ENCODE measurements at places on chromosomes 5 and 9. TPM values are rescaled to one million over a fixed set of nuclear protein-coding genes. Genes with fewer than 3 reads are reported as not detected.

Gene C5orf15
- 41.4 TPM for total RNA-seq

GRCh38 chr5:154648706-154649105, 106.5 kb upstream of the LARP1 start:
- DNase-seq: no peak

DNA sequence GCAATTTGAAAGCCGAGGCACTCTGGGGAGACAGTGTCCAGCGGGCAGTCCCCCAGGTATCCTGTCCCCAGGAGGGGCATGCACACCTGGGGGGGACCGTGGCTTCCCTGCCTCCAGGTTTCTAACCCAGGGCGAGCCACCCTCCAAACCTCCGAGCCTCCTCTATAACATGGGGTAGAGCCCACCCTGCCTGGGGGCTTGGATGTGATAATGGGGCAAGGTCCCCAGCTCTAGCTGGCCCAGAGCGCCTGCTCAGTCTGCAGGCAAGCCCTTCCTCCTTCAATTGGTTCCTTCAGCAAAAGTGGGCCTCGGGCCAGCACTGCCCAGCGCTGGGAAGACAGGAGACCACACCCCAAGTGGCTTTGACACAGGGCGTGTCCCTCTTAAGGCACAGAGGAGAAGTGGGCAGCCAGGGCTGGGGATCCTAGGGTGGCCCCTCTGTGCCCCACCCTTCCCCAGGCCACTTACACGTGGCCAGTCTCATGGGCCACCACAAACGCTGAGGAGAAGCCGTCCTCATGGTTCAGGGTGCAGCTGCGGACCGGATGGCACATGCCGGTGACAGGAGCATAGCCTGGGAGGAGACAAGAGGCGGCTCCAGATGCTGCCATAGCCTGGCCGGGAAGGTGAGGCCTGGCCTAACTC, 94.3 kb downstream of the ZNF354C start:
- DNase-seq: no peak

Gene PRSS3
- not detected for total RNA-seq

GRCh38 chr9:129030191-129030590, 2.1 kb upstream of the SH3GLB2 start:
- peak; percentile 53 for DNase-seq

- no peak for DNase-seq
Measured at GRCh38 chr9:133904346-133905090, 87.6 kb downstream of the VAV2 start.

Gene SLC36A1
- 7.2 TPM for total RNA-seq

DNA sequence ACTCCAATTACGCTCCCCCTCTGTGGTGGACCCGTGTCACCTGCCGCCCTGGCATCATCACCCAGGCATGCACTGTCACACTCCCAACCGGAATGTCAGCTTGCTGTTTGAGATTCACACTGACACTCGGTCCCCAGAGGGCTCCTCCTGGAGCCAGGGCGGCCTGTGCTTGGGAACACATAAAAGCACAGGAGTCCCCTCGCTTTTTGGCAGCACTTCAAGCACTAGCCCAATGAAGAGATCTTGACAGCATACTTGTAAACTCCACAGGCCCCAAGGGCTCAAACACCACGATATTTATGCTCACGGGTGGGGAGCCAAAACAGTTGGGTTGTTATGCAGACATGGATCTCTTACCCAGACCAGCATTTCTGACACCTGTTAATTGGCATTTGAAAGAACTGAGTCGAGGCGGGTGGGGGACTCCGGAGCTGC, 90.8 kb upstream of the EGFLAM start:
- DNase-seq: no peak

- peak; percentile 73 for DNase-seq
Measured at GRCh38 chr5:63401436-63402046, 560.7 kb downstream of the HTR1A start.

GRCh38 chr5:148120317-148120716, 48.0 kb upstream of the SPINK14 start:
- DNase-seq: no peak

GRCh38 chr9:129761293-129761900, 8.6 kb upstream of the PTGES start:
- no peak for DNase-seq

DNA sequence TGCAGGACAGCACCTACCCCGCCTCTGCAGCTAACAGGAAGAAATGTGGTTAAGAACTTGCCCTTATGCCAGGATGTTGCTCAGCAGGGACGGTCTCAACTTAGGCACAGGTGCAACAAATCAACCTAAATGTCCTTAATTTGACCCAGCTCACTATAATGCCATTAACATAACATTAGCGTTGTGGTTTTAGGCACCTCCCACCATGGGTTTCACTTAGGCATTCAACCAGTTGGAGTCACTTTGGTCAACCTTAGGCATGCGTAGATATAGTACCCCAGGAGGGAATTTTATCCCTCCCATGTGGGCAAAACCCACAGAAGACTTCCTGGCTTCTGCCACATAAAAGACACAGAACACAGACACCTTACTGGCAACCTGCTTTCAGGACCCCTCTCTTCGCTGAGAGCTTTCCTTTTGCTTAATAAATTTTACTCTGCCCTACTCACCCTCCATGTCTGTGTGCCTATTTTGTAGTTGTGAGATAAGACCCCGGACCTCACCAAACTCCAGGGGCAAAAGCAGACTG, 8.7 kb upstream of the ERAP1 start:
- peak; percentile 86 for DNase-seq

- DNase-seq: no peak
Measured at GRCh38 chr5:179177711-179178575, 117.8 kb downstream of the ZNF354C start.

DNA sequence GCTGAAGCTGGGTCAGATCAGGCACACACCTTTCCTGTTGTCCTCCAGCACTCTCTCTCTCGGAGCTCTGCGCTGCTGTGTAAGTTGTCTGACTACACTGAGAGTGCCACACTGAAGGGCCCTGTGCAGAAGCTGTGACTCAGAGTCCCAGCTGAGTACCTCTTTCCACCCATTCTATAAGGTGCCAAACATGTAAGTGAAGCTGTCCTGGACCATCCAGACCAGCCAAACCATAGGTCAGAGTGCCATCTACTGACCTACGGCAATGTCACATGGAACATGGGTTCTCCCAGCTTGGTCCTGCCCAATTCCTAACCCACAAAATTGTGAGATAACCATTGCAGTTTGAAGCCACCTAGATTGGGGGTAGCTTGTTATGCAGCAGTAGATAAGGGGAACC, 68.2 kb downstream of the ADCY2 start:
- no peak for DNase-seq

GRCh38 chr5:14400085-14400484, 181.5 kb upstream of the OTULINL start:
- no peak for DNase-seq

All from activated CD4-positive, alpha-beta T cell treated with anti-CD3 and anti-CD28 coated beads, Interleukin-2, amount 10 ng/mL, durations not matched to agents 24 days and 14 days (primary cell).